Activated T-cell treated with anti-CD3 and anti-CD28 coated beads for 24 hours (primary cell): ENCODE measurements at places on chromosomes 16 and 17.
A peak's percentile ranks its signal among the peaks of the same experiment; 100 is the strongest.

- no peak for DNase-seq
Measured at GRCh38 chr17:79392598-79392997, 218.3 kb downstream of the RBFOX3 start.

- DNase-seq = no peak
Measured at GRCh38 chr17:42704490-42704836, 22.1 kb downstream of the CNTNAP1 start.

- no peak for DNase-seq
Measured at GRCh38 chr16:79310710-79311109, 289.8 kb downstream of the MAF start.

DNA sequence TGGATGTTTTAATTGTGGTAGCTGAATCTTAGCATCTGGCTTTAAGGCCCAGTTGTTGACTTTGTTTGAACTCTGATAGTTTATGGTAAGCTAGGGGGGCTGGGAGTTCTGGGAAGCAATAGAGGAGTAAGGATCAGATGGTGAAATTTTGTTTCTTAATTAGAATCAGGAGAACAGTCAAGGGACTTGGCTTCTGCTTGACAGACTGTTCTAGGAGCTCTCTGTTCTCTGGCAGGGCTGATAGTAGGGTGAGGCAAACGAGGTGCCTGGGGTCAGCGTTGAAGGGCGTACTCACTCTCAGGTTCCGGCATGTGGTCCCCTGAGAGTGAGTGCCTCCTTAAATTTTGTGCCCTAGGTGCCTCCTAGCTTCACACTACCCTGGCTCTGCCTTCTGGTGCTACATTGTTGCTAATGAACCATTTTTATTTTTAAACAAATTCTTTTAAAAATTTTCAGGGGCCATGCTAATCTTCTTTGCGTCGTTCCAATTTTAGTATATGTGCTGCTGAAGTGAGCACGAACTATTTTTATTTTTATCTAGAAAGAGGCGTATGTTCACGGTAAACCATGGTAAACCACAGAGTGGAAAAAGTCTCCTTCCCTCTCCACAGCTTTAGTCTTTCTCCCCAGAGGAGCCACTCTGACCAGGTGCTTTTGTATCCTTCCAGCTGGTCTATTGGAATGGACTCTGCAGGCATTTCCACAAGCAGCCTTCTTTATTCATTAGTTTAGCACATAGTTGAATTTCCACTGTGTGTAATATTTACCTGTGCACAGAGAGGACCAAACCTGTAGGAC is 19.7 kb downstream of the SLC7A6 start:
- no peak for DNase-seq

DNA sequence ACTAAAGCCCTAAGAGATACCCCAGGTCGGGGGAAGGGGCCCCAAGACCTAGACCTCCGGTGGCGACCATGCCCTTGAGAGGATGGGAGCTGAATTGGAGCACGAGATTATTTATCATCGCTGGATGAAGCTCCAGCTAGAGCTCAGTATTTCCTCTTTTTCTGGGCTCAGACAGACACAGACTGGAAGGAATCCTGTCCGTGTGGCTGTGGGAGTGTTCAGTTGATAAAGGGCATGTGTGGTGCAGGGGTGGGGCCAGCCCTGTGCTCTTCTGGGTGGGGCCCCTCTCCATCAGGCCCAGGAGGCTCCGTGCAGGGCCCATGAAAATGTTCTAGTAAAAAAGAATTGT is 6.3 kb upstream of the CBX4 start:
- DNase-seq = no peak

GRCh38 chr17:39194089-39194984 is 3.1 kb downstream of the CACNB1 start:
- no peak for DNase-seq

- DNase-seq = no peak
Measured at GRCh38 chr16:57593021-57593420, 35.4 kb upstream of the ADGRG1 start.

DNA sequence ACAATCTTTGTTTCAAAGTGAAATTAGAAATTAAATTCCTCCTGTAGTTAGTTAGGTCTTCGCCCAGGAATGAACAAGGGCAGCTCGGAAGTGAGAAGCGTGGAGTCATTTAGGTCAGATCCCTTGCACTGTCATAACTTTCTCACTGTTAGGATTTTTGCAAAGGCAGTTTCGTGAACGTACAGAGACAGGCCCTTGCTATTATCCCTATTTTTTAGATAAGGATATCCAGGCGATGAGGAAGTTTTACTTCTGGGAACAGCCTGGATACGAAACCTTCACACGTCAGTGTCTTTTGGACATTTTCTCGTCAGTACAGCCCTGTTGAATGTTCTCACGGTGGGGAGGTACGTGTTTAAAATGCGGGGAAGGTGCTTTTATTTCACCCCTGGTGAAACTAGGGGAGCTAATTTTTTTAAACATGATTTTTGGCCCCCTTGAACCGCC is 318 bp upstream of the RBL2 start:
- DNase-seq = no peak

- DNase-seq = no peak
Measured at GRCh38 chr16:85891033-85891775, 7.8 kb upstream of the IRF8 start.

DNA sequence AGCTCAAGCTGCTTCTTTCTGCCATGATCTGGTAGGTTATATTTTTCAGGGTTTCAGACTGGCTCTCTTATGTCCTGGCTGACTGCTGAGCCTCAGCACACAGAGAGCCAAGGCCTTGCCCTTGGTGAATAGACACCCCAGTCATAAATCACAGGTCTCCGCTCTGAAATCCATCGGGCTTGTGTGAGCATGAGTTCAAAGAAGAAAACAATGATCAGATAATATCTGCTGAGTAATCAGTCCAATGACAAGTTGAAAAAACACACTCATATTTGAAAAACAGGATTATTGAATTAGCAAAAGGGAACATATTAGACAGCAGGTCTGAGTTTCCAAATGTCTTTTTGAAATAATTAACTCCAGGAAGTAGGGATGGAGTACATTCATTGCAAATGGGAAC is 51.1 kb upstream of the NDRG4 start:
- DNase-seq = no peak

GRCh38 chr17:70675070-70675590 is 505.8 kb downstream of the KCNJ2 start:
- no peak for DNase-seq

- DNase-seq = no peak
Measured at GRCh38 chr17:27818401-27819105, 18.2 kb upstream of the NOS2 start.

GRCh38 chr17:75060434-75061054 is 13.5 kb downstream of the KCTD2 start:
- no peak for DNase-seq

DNA sequence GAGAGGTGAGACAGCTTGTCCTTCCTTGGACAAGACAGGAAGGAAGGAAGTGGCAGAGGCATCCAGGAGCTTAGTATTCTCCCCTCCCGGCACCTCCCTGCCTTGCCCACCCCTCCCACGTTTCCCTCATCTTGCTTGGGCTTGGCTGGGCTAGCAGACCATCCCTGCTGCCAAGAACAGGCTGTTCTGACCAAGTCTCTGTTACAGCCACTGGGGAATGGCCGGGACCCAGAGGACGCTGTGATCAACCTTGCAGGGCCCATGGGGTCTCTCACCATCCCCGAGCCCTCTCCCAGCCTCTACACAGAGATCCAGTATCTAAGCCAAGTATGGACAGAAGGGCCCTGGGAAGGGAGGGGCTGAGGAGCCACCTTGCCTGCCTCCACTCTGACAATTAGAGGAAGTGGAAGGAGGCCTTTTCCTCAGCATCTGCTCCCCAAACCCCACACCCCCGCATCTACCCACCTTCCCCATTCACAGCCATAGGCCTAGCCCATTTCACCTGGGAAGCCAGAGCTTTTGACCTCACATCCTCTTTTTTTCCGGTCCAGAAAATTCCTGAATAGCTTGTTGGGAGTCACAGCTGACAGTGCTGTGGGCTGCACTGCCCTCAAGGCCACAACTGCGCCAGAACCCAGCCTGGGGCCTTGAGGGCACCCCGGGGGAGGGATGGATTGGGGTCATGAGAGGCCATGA is 14.1 kb downstream of the CD300LG start:
- DNase-seq = no peak

- no peak for DNase-seq
Measured at GRCh38 chr17:32622540-32622939, 135.7 kb downstream of the CDK5R1 start.

DNA sequence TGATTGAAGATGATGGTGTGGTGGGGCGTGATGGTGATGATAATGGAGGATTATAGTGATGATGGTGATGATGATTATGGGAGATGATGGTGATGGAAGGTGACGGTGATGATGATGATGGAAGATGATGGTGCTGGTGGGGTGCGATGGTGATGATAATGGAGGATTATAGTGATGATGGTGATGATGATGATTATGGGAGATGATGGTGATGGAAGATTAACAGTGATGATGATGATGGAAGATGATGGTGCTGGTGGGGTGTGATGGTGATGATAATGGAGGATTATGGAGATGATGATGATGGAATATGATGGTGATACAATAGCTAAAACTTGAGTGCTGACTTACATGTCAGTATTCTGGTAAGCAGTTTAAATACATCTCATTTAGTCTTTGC is 391.0 kb upstream of the EEF2KMT start:
- no peak for DNase-seq

GRCh38 chr17:39939588-39940419 is 12.3 kb downstream of the LRRC3C start:
- peak; percentile 31 for DNase-seq

GRCh38 chr17:48307814-48308411 is 122.1 kb downstream of the SKAP1 start:
- peak; percentile 37 for DNase-seq

- DNase-seq = no peak
Measured at GRCh38 chr17:5236938-5237540, 2.4 kb upstream of the SCIMP start.

DNA sequence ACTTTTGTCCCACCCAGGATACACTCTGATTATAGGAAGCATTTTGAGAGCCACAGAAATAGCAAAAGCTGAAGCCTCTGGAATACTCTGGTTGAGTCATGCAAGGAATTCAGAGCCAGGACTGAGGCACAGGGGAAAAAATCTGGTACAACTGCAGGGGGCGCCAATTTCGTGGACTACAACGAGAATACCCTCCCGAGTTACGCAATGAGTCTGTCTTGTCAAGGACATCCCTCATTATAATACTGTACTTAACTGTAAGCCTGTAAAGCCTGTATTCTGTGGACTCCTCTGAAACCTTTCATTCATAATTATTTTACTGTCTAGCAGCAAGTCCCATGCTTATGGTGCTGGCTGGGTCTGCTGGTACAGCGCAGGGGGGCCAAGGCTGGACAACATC is 7.8 kb downstream of the HOXB1 start:
- DNase-seq = no peak

GRCh38 chr17:81422776-81423697 is 27.8 kb downstream of the BAHCC1 start:
- DNase-seq = no peak

GRCh38 chr17:7114875-7115614 is 423 bp upstream of the ASGR2 start:
- no peak for DNase-seq

DNA sequence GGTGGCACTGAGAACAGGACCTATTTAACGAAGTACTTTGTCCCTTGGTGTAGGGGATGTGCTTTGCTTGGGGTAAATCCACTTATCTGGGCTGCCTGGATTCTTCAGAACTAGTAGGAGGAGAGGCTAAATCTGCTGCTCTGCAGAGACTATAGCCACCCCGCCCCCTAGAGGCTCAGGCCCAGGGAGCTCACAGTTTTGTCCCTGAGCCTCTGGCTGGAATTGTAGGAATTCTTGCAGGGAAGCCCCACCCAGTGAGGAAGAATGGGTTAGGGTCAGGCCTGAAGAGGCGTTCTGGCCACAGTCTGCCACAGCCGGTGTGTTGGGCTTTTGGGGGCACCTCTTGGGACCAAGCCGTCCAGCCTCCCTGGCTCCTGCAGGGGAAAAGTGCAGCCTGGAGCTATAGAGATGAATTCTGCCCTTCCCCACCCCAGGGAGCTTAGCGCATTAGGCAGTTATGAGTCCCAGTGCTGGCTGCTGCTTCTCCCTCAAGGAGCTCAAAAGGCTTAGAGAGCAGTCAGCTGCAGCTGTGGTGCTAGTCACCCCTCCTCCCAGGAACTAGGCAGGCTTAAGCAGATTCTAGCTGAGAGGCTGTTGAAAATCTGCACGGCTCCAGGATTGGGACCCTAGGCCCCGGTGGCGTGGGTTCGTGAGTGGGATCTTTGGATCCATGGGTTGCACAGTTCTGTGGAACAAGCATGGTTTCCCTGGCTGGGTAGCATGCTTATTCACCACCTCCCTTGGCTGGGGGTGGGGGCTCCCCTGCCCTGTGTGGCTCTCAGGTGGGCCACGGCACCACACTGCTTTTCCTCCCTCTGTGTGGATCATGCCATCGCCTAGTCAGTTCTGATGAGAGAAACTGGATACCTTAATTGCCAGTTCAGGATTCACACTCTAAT is 237.4 kb upstream of the TOM1L1 start:
- DNase-seq = no peak

- no peak for DNase-seq
Measured at GRCh38 chr16:1781758-1782407, 488 bp downstream of the SPSB3 start.

DNA sequence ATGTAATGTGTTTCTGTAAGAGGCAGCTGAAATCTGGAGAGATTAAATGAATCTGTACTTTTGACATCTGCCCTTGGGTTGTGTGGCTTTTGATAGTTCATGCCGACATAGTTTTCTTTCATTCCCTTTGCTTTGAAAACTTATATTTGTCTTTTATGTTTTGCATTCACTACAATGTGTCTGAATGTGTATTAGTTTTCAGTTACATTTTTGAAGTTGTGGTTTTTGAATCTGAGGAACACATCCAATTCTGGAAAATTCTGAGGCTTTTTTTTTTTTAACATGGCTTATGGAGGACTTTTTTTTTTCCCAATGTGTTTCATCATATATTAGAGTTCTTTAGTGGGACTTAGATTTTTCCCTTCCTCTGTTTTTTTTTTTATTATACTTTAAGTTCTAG is 683.7 kb upstream of the SOX9 start:
- DNase-seq = no peak

- no peak for DNase-seq
Measured at GRCh38 chr16:53081032-53081424, 26.2 kb downstream of the CHD9 start.

DNA sequence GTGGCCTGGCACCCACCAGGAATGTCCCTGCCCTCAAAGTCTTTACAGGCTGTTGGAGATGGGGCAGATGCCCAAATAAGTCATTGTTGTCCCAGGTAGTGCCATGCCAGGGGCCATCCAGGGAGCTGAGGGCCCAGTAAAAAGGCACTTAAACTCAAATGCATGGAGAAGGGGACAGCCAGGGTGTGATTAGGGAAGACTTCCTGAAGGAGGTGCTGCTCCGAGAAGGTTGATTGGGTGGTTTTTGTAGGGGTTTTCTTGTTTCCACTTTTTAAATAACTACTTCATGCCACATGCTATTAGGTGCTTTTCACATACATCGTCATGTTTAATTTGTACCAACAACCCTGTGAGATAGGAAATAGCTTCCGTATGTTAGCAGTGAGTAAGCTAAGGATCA is 66.9 kb downstream of the RAI1 start:
- DNase-seq = no peak

- DNase-seq = no peak
Measured at GRCh38 chr17:50218071-50218759, 16.8 kb upstream of the COL1A1 start.
